Activated gamma-delta T cell treated with Interleukin-2 at 50 U/mL for 16 hours (primary cell): ENCODE measurements at places on chromosomes 5 and 9.

- no peak for DNase-seq
Measured at GRCh38 chr5:138922494-138922893, 47.4 kb upstream of the LRRTM2 start.

GRCh38 chr9:98105006-98105405 is 14.0 kb downstream of the TRIM14 start:
- no peak for DNase-seq

GRCh38 chr5:132353486-132353995 is 16.0 kb upstream of the SLC22A5 start:
- no peak for DNase-seq

- DNase-seq, result peak; percentile 29
Measured at GRCh38 chr9:136726631-136727191, 14.3 kb downstream of the DIPK1B start.

DNA sequence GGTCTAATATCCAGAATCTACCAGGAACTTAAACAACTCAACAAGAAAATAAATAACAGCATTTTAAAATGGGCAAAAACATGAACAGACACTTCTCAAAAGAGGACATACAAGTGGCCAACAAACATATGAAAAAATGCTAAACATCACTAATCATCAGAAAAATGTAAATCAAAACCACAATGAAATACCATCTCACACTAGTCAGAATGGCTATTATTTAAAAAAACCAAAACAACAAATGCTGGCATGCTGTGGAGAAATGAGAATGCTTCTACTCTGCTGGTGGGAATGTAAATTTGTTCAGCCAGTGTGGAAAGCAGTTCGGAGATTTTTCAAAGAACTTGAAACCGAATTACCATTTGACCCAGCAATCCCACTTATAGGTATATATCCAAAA is 63.1 kb downstream of the ADAMTS6 start:
- no peak for DNase-seq

GRCh38 chr5:122941737-122942136 is 94.8 kb downstream of the PPIC start:
- DNase-seq, result no peak

DNA sequence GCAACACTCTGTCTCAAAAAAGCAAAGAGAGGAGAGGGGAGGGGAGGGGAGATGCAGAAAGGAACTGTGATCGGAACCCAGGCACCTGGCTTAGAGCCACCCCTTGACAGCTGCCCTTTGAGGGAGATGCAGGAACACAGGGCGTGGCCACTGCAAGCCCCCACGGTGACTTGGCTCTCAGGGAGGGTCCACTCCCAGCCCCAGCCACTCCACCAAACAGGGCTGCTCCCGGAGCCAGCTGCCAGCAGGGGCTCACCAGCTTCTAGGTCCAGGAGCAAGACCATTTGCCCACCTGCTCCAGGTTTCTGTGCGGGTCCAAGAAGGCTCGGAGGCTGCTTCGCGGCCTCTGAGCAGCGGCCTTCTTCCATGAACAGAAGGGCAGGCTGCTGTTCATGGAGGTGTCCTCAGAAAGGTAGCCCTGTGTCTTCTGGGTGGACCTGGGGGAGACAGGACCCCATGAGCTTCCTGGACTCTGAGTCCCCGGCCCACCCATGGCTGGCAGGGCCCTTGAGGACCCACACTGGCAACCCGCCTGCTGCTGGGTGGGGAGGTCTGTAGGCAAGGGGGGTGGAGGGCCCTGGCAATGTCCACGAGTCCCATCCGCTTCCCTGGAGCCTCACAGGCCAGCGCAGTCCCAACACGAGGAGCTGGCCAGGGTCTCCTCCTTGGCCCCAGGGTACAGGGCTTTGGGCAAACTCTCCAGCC is 7.9 kb downstream of the C9orf50 start:
- DNase-seq, result no peak

GRCh38 chr9:109039539-109039938 is 26.2 kb upstream of the CTNNAL1 start:
- no peak for DNase-seq

DNA sequence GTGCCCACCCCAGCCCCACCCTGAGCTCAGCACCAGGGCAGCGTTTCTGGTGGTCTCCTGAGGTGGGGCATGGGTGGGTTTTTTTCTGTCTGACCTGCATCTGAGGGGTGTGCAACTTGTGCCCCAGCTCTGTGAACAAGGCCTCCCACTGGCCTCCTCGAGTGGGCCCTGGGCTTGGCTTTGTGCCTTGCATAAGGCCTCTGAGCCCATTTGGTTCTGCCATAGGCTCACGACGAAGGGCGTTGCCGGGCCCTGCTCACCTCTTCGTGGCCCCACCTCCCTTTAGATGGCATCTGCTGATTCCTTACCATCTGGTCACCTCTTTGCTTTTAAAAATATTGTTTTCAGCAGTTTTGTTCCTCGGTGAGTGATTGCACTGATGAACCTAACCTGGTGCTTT is 127.1 kb upstream of the COL5A1 start:
- DNase-seq, result no peak

- DNase-seq, result no peak
Measured at GRCh38 chr9:4042991-4043390, 256.9 kb downstream of the GLIS3 start.

GRCh38 chr5:150438873-150439546 is 10.5 kb downstream of the RPS14 start:
- no peak for DNase-seq

DNA sequence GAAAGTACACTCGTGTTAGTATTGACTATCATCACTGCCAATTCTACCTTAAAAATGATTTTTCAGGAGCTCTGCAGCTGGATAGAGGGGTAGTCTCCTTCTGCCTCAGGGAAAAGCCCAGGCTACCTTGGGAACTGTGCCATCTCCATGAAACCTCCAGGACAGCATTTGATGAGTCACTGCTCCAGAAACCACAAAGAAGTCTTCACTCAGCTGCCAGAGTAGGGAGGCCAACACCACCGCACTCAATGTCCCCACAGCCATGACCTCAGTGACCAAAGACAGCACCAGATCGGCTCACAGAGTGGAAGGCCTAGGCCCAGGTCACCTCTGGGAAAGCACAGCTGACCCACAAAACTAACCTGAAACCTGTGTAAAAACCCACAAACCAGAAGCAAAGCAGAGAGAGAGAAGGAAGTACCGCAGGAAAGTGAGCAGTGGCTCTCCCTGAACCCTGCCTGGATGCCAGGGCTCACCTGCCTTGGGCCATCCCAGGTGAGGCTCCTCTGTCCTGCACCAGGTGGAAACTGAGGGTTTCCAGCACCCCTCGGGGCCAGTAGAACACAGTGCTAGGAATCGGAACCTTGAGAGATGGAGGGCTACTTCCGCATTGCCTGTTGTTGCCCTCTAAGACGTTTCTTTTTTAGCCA is 30.0 kb downstream of the S1PR3 start:
- no peak for DNase-seq

- DNase-seq, result no peak
Measured at GRCh38 chr5:53291528-53291927, 182.0 kb upstream of the MOCS2 start.

DNA sequence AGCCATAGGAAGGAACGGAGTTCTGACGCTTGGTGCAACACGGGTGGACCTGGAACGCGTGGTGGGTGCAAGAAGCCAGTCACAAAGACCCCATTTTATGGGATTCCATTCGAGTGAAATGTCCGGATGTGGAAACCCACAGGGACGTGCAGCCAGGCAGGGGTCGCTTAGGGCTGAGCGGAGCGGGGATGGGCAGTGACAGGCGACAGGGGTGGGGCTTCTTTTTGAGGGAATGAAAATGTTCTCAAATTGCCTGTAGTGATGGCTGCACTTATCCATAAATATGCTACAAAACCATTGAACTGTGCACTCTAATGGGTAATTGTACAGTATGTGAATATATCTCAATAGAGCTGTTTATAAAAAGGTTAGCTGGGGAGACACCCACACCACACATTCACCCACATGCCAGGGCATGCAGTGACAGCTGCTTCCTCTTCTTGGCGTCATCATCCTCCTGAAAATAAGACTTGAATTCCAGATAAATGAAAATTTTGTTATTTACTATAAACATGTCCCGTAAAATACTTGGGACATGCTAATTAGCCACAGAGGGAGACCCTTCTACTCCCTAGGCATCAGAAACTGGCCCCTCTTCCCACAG is 71.3 kb upstream of the OLFM1 start:
- DNase-seq, result no peak

DNA sequence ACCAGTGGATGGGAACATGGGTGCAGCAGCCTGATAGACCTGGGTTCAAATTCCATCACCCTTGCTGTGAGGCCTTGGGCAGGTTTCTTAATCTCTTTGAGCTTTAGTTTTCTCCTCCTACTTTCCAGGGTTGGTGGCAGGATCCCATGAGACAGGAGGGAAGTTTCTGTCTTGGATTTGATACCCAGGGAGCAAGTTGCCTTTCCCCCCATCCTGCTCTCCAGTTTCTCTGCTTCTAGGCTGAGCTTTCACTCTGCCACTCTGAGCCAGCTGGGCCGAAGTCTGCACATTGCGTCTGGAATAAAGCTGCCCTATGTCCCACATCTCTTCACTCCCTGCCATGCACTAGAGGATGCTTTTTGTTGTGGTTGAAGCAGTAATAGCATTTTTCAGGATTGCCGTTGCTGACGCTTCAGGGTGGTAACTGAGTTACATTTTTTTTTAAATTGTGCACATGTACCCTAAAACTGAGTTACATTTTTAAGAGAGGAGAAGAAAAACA is 40.5 kb upstream of the ANGPTL2 start:
- no peak for DNase-seq

DNA sequence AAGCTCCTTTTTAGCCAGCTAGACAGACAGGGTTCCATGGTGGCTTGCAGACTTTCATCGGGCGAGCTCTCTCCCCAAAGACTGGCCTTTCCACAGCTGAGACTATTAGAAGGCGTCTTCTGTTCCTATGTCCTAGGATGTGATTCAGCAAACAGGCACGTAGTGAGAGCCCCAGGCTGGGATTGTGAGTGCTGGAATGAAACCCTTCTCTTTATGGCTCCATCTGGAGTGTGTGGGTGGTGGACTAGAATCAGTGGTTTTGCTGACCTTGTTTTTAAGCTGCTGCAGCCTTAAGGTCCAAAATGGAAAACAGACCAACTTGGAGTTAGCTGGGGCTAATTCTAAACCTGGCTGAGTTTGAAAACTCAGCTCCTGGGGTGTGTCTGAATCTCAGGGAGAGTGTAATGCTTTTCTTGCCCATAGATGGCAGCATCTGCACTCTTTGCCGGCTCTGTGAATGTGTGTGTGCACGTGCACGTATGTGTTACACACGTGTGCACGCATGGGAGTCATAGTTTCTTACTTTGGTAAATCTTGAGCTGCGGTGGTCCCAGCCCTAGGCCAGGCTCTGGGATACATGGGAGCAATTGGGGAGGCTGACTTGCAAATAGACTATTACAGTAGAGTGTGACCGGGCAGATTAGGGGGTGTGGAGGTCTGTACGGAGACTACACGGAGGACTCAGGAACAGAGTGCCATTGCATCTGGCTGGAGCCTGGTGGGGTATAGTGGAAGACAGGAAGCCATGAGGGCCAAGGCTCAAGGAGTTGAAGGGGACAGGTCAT is 10.7 kb downstream of the GSN start:
- no peak for DNase-seq

DNA sequence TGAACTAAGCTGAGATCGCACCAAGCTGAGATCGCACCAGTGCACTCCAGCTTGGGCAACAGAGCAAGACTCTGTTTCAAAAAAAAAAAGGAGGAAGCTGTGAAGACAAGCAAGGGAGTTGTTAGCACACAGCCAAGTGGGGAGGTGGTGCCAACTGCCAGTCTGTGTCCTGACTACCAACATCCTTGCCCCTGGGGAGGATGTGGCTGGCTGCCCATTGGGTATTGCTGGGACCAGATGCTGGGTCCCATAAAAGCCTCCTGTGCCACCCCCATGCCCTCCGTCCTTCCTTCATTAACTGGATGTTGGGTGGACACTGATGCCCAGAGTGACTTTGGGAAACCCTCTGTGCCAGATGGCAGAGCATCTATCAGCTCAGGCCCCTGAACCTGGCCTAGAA is 157.1 kb upstream of the COL5A1 start:
- no peak for DNase-seq

DNA sequence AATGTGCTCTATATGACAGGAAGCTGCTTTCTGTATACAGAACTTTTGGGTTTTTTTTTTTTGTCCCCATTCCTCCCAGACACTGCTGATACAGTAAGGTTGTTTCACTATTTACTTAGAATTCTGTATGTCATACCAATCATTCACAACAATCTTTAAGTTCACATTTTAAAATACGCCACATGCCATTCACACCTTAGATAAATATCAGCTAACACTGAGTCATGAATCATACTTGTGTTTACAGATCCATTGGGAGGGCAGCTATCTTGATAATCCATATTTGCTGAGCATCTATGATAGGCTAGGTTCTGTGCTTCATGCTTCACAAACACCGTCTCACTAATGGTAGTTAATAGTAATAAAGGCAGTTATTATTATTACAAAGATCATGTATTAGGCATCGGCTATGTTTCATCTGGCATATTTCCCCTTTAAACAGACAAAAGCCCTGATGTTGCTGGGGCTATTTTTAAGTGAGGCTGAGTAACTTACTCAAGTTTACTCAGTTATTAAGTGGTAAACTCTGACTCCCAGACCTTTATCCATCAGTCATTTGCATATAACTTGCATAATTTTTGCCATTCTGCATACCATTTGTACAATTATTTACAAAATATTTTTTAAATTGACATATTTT is 152.2 kb upstream of the HMHB1 start:
- DNase-seq, result no peak

DNA sequence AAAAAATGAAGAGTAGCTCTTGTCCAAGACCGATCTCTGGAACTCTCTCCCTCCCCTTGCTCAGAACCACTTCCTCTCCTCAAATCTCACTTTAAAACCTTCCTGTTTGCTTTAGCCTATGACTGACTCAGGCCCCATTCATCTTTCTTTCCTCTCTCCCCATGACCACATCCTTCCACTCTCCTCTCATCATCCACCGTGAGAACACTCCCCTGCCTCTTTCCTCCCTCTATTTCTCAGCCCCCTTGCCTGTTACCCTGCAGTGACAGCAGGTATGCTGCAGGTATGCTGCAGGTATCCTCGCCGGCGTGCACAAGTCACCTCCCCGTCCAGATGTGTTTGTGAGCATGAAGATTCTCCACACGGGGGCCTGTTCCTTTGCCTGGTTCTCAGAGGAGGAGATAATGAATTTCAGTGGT is 505.3 kb downstream of the CCDC171 start:
- DNase-seq, result no peak

- no peak for DNase-seq
Measured at GRCh38 chr9:133023117-133023890, 7.5 kb upstream of the GTF3C5 start.

GRCh38 chr5:154058055-154059038 is 19.6 kb downstream of the MFAP3 start:
- no peak for DNase-seq
